Activated CD4-positive, alpha-beta T cell treated with anti-CD3 and anti-CD28 coated beads for 48 hours (primary cell): ENCODE measurements at places on chromosomes 16 and 17.

DNA sequence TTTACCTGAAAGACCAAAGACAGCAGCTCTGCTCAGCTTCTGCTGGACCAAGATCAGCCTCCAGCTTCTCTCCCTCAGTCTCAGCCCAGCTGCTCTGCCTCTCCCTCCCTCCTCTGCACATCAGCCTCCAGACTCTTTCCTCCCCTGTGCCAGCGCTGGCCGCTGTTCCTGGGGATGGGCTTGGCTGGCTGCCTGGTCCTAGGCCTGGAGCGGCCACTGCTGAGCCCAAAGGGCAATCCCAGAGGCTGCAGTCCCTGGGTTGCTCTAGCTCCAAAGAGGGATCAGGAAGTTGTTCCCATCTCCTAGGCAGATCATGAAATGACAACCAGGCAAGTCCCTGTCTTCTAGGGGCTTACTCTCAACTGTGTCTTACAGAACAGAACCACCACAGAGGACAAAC lies 31.3 kb downstream of the DCUN1D3 start:
- no peak for DNase-seq

GRCh38 chr16:28164140-28164539 lies 47.6 kb downstream of the XPO6 start:
- DNase-seq = no peak

DNA sequence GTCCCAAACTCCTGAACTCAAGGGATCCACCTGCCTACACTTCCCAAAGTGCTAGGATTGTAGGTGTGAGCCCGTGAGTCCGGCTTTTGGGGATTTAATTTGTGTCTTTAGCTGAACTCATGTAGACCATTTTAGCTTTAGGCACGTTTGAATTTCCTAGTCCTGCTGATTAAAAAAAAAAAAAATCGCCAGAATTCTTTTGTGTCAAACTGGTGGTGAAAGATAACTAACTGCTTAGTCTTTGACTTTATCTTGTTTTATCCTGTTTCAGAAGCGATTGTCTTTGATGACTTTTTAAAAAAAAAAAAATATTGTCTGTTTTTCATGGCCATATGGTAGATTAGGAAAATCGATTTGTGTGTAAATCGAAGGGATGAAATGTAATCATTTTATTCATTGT lies 2.6 kb downstream of the RABEP1 start:
- DNase-seq = no peak

GRCh38 chr17:55728361-55728760 lies 5.7 kb upstream of the TMEM100 start:
- DNase-seq = no peak

DNA sequence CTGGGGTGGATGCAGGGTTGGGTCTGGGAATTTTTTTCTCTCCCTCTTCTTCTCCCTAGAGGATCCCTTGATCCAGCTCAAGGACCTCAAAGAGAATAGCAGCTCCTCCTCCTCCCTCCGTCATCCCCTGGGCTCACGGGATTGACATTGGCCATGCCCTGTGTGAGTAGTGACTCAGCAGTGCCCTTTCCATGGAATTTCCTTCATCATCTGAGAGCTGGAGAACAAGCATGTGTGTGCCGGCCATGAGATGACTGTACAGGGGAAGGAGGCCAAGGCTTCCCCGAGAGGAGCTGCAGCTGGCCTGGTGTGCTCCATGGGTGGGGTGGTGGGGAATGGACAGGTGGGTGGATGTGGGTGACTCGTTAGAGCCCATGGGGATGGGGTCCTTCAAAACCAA lies 8.9 kb upstream of the WSCD1 start:
- no peak for DNase-seq

GRCh38 chr16:30112197-30113030 lies 923 bp downstream of the GDPD3 start:
- DNase-seq = peak; percentile 82

GRCh38 chr16:17426451-17426850 lies 44.3 kb downstream of the XYLT1 start:
- DNase-seq = no peak

- DNase-seq = no peak
Measured at GRCh38 chr17:45900723-45901415, 6.5 kb downstream of the MAPT start.

DNA sequence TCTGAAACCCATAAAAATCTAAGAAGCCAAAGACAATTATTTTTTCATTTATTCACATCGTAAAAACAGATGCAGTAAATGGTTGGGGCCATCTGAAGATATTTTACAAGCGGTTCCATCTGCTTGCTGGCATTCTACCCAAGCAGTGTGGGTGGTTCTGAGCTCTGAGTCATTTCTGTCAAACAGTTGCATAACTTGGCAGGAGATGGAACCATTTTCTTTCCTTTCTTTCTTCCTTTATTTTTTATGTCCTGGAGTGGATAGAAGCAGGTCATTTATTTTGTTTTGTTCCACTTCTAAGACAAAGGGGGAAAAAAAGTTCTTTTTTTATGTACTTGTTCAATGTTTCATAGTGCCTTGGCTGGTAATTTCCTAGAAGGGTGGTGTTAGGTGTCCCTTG lies 1151.9 kb upstream of the GOT2 start:
- no peak for DNase-seq

DNA sequence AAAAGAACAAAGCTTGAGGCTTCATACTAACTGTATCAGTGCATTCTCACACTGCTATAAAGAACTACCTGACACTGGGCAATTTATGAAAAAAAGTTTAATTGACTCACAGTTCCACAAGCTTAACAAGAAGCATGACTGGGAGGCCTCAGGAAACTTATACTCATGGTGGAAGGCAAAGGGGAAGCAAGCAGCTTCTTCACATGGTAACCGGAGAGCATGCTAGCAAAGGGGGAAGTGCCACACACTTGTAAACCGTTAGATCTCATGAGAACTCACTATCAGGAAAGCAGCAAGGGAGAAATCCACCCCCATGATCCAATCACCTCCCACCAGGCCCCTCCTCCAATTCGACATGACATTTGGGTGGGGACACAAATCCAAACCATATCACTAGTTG lies 25.3 kb downstream of the CTRB2 start:
- DNase-seq = no peak

- no peak for DNase-seq
Measured at GRCh38 chr17:77378318-77379064, 237.7 kb downstream of the SEC14L1 start.

- DNase-seq = peak; percentile 88
Measured at GRCh38 chr16:58249780-58250478, 44.9 kb downstream of the PRSS54 start.

- DNase-seq = no peak
Measured at GRCh38 chr17:83115832-83116231, 36.4 kb downstream of the METRNL start.

GRCh38 chr16:86740906-86741799 lies 162.8 kb downstream of the FOXL1 start:
- peak; percentile 4 for DNase-seq

DNA sequence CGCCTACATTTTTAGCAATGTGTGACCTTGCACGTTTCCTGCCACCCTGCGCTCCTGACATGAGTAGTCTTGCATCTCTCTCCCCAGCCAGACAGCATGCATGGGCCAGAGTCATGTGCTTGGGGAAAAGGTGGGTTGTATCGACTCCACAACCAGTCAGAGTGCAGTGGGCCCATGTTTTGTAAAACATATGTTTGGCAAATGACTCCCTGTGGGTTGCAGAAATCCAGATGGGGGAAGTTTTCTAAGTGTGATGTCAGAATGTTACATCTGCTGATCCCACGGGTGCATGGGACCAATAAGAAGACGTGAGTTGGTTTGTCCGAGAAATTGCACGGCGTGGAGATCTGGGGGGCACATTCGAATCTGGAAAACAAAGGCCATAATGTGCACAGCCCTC lies 147.1 kb downstream of the FOXL1 start:
- DNase-seq = no peak

DNA sequence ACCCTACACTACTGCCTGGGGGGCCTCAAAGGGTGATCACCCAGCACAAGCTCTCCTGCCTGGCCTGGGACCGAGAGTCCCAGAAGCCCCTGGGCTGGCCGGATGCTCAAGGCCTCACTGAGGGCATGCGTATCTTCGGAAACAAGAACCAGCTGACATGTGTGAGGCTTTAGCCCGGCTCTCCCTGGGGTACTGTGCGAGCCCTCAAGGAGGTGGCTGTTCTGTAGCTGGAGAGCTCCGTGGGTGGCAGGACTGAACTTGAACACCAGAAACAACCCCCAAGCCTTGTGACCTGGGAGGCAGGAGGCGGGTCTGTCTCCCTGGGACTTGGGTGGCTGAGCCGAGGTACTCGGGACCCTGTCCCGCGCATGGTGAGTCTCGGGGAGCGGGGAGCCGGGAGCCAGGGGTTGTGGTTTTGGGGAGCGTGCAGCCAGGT lies 7.0 kb downstream of the DPEP1 start:
- DNase-seq = no peak

DNA sequence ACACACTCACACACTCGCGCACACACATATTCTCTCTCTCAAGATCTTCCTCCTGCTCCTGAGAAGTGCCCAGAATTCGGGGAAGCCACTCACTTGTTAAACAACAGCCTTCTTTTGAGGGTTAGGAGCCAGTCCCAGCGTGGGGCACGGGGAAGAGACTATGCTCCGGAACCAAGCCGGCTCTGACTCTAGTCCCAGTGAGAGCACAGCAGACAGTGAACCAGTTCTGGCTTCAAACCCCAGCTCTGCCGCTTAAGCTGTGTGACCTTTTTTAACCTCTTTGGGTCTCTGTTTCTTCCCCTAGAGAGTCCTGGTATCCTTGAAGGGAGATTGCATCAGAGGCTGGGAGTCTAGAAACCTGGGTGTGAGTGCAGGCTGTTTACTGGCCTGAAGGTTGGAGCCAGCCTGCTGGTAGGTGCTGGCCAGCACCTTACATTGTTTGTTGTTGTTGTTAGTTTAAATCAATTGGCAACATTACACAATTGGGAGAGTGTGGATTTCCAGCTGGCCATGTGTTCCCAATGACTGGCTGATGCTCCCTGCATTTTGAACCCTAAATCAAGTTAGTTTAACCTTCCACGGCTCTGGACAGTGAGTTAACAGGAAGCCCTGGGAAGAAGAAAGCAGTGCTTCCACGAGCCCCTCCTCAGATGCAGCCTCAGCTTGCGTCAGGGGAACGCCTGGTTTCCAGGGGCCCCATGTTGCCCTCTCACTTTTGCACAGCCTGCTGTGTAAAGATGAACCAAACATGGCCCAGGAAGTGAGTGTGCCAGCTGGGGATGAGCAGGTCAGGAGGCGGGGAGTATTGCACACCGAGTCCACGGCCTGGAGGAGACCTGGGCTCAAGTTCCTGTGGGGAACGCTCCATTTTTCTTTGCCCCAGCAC lies 71.5 kb downstream of the GAS7 start:
- DNase-seq = peak; percentile 25

GRCh38 chr16:73113336-73113735 lies 65.4 kb upstream of the ZFHX3 start:
- DNase-seq = no peak

GRCh38 chr17:3773966-3774365 lies 27.0 kb downstream of the ITGAE start:
- DNase-seq = no peak

GRCh38 chr16:31043352-31043751 lies 10.0 kb downstream of the STX4 start:
- no peak for DNase-seq

DNA sequence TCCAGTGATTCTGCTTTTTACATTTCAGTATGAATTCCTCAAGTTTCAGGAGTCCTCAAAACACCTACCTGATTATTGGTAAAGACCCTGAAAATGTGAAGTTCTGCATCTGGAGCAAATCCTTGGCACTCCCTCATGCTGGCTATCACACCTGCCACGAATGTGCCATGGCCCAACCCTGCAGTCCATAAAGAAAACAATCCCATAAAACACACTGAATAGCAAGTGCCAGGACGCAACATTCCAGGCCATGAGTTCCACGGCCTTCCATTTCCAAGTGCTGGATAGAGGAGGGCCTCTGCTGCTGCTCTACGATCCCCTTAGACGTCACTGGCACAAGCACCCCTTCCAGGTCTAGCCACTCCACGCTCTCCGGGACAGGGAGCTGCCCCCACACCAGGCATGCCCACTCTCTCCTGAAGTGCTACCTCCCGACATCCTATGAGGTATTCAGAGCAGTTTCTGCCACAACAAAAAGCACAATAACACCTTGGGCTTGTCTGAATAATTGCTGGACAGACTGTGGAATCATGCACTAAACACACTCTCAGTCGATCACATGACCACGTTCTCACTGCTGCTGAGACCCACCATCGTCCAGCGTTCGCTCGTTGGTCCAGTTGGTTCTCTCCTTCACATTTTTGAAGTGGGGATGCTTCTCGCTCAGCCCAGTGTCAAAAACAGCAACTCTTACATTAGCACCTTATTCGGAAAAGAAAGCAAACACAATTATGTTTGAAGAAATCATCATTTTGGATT lies 23.4 kb downstream of the MBTPS1 start:
- DNase-seq = no peak

DNA sequence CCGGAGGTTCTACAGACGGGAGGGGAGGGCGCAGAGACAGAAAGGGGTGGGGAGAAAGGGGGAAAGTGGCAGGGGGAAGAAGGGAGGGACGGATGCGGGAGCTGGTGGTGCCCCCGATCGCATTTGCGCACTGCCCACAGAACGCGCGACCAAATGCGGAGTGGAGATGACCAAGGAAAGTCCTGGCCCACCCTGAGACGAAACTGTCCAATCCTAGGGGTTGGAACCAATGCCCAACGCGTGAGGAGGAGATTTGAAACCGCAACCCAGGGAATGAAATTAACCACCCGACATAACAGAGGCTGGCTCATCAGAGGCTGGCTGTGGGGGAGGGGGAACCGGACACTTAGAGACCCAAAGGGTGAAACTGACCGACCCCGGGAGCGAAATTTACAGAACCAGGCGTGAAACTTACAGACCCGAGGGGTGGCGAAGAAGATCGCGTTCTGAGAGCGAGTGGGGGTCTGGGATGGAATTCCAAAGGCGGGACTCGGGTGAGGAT lies 1.4 kb downstream of the HES7 start:
- DNase-seq = peak; percentile 45

- DNase-seq = no peak
Measured at GRCh38 chr16:24170407-24170806, 85.7 kb upstream of the CACNG3 start.

- no peak for DNase-seq
Measured at GRCh38 chr16:52557236-52557635, 10.3 kb upstream of the TOX3 start.

- peak; percentile 49 for DNase-seq
Measured at GRCh38 chr16:55499951-55500529, 8.8 kb upstream of the LPCAT2 start.

DNA sequence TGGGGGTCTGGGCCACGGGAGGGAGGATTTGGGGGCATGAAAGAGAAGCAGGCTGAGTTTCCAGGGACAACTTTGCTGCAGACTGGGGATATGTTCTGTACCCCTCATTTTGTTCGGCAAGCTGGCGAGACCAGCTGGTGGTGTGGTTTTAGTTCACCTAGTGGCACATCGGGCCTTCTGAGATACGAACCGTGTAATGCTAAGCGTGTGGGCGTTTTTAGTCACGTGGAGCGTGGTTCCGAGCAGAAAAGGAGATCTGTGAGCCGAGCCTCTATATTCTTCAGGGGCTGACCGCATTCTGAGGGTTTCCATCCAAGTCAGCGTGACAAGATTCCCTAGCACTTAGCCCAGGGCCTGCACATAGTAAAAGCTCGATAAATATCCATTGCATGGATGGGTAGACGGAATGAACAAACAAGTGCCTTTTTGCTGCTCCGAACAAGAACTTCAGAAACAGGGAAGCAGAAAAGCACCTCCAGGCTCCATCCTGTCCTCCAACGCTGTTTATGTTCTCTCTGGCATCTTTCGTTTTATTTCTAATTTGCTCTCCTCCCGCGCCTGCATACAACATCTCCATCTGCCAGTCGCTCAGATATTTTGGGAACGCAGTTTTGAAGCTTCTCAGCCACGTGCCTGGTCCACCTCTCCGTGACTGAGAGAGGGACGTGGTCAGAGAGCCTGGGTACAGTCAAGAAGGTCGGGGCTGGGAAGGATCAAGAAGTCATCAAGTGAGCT lies 5.8 kb downstream of the SYT17 start:
- DNase-seq = no peak
